Epithelial cell of esophagus (primary cell): ENCODE measurements at places on chromosomes 3 and 15.

DNA sequence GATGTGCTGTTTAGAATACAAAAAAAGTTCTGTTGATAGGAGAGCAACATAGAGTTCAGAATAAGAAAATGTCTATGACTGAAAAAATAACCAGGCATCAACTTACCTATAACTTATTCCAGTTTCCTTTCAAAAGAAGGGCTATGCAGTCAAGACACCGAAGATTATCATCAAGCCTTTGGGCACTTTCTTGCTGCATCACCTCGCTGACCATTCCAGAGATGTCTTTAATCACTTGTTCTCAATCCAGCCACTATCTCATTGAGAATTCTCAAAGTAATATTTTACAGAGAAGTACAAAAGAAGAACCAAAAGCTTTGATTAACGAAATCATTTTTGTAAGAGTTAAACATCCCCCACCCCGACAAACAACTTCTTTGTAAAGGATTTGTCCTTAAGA is 198.3 kb upstream of the P2RY1 start:
- no peak for DNase-seq

- no peak for DNase-seq
Measured at GRCh38 chr3:61073566-61074165, 177.6 kb downstream of the FHIT start.

GRCh38 chr3:43759938-43760337 is 69.2 kb downstream of the ABHD5 start:
- no peak for DNase-seq

- no peak for DNase-seq
Measured at GRCh38 chr3:103308921-103309320, 874.1 kb downstream of the ZPLD1 start.

GRCh38 chr3:82114589-82114988 is 353.1 kb upstream of the GBE1 start:
- no peak for DNase-seq

- no peak for DNase-seq
Measured at GRCh38 chr3:147369661-147370123, 36.7 kb downstream of the ZIC4 start.
